SK-N-SH treated with all-trans-retinoic acid at 6 μM for 48 hours (cell line): ENCODE measurements at places on chromosomes 3 and 15.

GRCh38 chr15:93072011-93072410 lies 17.0 kb downstream of the RGMA start:
- peak; percentile 11; the same call in 2 of the 3 replicates for ATAC-seq

DNA sequence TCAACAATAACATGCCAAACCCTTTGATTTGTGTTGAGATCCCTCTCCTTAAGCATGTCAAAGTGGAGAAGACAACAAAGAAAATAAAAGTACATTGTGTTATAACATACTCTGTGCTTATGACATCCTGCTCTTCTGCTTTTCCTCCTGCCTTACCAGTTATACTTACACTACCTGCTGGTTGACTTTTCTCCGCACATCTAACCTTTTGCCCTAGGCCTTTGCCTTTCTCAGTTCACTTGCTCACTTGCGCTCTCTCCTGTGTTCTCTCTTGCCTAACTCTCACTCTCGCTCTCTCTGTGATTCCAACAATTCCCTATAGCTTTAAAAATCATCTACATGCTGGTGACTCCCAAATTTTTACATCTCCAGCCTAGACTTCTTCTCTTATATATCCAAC lies 5.7 kb downstream of the DNAH12 start:
- no peak for ATAC-seq

- ATAC-seq, result no peak
These were observed 268.5 kb upstream of the CTNNB1 start for GRCh38 chr3:40930756-40931155.

DNA sequence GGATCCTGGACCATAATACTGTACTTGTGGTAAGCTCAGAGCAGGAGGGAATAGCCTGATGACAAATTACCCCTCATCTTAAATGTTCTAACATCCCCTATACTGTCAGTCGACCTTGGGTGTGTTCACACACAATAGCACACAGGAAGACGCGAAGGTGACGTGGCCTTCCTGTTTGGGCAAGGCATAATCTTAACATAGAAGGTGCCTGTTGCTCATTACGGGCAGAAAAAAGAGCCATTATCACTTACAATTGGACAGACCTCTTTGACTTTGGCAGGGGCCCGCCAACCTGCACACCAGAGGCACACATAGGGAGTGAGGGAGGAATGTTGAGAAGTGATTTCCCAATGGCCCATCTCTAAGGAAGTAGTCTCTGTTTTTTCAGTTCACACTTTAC lies 144.2 kb downstream of the ANO10 start:
- no peak for ATAC-seq

DNA sequence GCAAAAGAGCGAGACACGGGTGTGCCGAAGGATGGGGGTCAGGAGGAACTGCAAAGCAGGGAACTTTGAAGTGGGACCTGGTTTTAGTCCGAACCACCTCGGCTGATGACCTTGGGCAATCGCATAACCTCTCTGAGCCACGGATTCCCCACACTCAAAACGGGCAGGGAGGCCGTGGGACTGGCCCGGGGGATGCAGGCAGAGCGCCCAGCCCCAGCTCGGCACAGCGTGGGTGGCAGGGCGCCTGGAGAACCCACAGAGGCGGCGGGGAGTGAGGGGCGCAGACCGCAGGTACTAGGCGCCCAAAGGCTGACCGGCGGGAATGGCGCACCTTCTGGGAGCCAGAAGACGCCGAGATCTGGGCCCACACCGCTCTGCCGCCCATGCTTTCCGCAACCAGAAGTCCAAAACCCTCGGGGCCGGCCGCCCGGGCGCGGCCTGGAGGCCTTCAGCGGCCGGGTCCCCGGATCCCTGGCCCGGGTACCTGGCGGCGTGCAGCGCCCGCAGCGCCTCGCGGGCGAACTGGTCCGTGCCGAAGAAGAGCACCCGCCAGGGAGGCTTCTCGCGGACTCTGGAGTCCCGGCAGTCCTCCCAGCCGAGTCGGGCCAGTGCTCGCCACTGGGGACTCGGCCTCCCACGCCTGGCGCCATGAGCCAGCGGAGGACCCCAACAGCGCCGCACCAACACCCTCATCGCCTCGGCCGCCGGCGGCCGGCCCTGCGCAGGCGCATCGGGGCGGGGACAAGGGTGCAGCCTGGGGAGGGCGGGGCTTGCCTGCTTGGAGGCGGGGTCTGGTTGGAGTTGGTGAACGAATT lies at the start of gene MTFMT:
MTFMT (minus strand) TSS at position 719 of the 815 bp plus-strand sequence; CDS start at position 693, 26 bp downstream.
- ATAC-seq, result peak; percentile 93

- no peak; the same call in 2 of the 3 replicates for ATAC-seq
These were observed 94.8 kb downstream of the CD200R1L start for GRCh38 chr3:112751564-112752512.

DNA sequence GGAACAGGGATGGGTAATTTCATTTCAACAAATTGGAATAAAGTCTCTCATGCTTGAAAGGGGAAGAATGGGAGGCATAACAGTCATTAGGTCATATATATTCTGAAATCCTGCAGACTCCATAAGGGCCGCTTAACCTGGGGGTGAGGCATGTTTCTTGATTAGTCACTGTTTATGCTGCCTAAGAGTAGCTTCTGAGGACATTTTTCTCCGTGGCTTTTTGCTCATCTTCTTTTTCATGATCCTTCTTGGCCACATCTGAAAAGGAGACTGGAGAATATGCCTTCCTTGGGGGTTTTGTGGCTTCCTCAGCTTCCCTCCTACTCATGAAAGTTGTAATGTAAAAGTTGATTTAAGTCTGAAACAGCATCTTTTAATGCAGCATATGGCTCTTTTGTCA lies 20.0 kb upstream of the CFAP20DC start:
- no peak for ATAC-seq

DNA sequence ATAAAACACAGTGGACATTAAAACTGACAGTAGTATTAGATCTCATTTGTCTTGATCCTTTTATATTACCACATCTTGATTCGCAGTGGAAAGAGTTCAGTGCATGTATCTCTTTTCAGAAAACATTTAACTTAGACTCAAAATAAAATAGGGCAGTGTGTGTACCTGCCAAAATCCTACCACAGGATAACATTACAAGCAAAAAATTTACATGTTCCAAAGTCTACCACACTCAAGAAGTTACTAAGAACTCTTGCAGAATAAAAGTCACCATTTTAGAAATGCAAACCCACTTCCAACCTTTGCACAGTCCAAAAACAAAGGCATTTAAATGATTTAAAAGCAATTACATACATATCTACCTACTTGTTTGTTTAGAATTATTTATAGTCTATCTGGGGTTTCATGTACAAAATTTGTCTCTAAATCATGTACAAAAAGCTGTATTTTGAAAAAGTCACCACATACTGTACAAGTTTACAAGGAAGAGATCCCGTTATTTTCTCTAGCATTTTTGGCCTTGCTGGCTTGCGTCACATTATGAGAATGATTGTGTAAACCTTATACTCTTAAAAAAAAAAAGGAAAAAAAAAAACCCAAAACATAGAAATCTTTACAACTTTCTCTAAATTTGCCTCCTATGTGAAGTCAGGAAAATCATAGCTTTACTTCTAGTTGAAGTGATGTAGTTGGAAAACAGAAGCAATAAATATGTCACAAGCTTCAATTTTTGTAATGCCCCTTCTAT lies 153.8 kb downstream of the ADAM10 start:
- no peak for ATAC-seq

- ATAC-seq, result peak; percentile 98
These were observed at the start of gene ZNF502 for GRCh38 chr3:44712455-44713075. ZNF502 (plus strand) TSS chr3:44712660; CDS start chr3:44720262, 7,602 bp downstream.

DNA sequence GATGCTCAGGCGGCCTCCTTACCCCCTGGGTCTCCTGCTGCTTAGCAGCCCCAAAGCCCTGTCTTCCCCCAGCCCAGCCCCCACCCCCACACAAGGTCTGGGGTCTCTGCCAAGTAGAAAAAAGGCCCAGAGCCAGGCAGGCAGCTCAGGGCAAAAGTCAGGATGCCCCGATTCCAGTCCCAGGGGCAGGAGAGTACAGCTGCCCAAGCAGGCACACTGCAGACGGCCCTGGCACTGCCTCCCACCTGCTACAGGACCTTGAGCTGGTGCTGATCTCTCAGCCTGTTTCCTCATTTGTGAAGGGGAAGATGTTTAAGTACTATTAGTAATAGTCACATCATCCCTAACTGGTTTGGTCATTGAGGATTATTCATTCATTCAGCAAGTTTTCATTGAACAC lies 12.6 kb downstream of the TMEM43 start:
- no peak for ATAC-seq

GRCh38 chr3:49727154-49727923 lies 3.6 kb upstream of the GMPPB start:
- no peak for ATAC-seq

- no peak for ATAC-seq
These were observed 65.1 kb downstream of the HMCES start for GRCh38 chr3:129343643-129344360.

GRCh38 chr15:57611123-57611522 lies 19.4 kb downstream of the MYZAP start:
- ATAC-seq, result no peak

GRCh38 chr3:15220056-15220455 lies 14.0 kb downstream of the CAPN7 start:
- ATAC-seq, result no peak

DNA sequence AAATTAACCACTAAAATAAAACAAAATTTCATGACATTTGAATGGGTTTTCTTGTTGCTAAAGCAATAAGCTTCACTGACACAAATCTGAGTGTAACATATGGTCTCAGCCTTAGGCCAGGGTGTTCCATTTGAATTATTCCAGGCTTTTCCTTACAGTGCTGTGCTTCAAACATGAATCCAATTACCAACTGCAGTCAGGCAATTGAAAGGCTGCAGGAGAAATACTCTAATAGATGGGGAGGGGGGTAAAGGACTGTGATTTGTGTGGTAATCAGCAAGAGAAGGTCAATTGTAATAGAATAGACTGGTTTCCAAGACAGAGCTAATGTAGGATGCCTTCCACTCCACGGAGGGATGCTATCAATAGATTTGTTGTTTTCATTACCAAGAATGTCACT lies 466.7 kb downstream of the C3orf38 start:
- no peak for ATAC-seq

DNA sequence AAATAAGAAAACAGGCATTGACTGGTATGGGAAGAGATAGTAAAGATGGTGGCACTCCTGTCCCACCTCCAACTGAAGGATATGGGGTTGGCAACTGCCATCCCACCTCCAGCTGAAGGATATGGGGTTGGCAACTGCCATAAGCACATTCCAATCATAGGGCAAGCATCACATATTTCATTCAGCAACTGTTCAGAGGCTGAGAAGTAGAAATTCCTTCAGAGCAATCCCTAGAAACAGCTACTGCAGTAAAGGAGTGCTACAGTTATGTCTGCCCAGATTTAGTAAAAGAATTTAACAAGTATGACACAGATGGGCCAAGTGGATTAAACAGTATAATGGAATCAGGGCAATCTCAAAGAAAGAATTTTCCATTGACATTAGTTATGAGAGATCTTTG lies 156.8 kb downstream of the IMPG2 start:
- ATAC-seq, result peak; percentile 58; the same call in 2 of the 3 replicates

GRCh38 chr3:45917146-45917898 lies 25.9 kb upstream of the CXCR6 start:
- no peak for ATAC-seq

DNA sequence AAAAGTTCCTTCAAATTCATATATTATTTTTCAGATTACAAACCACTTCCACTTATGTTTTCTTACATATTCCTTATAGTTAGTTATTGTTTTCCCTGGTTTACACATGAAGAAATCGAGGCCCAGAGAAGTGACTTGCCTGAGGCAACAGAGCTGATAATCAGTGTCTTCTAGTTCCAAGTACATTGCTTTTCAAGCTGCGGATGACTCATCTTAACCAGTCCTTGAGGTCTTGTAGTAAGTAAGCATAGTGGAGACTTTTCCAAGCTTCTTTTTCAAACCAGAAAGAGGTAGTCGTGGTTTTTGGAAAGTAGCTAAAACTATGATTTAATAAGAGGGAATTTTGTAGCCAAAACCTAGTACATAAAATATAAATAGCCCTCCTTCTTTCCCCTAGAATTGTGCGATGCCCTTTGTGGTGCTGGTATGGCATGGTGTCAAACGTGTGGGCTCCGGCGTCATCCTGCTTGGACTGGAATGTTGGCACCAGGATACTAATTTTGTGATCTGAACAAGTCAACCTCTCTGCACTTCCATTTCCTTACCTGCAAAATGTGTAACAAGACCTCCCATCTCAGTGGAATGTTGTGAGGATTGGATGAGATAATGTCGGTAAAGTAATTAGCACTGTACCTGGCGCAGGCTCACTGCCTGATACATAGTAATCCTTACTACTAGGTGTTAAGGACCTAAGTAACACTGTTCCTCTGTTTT lies 19.0 kb upstream of the DLG1 start:
- ATAC-seq, result peak; percentile 77

- no peak for ATAC-seq
These were observed 48.5 kb downstream of the ABTB1 start for GRCh38 chr3:127720985-127721935.

DNA sequence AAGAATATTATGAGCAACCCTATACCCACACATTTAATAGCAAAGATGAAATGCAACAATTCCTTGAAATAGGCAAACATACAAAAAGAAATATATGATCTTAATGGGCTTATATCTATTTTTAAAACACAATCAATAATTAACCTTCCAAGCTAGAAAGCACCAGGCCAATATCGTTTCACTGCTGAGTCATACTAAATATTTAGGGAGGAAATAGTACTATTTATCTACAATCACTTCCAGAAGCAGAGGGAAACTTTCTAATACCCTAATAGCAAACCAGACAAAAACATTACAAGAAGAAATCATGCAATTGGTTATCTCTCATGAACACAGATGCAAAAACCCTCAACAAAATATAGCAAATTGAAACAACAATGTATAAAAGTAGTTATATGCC lies 207.8 kb downstream of the MTHFS start:
- ATAC-seq, result no peak

DNA sequence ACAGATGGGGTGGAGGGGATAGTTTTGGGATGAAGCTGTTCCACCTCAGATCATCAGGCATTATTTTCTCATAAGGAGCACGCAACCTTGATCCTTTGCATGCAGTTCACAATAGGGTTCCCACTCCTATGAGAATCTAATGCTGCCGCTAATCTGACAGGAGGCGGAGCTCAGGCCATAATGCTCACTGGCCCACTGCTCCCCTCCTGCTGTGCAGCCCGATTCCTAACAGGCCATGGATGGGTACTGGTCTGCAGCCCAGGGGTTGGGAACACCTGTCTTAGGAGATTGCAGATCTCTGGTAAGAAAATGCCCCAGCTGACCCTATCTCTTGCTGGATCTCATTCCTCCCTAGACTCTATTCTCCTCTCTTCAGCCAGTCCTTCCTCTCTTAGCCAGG lies 6.8 kb downstream of the CSTA start:
- no peak for ATAC-seq

GRCh38 chr3:37510755-37511154 lies 336.4 kb upstream of the LRRFIP2 start:
- no peak for ATAC-seq

GRCh38 chr3:172707030-172707429 lies 3.8 kb downstream of the NCEH1 start:
- no peak for ATAC-seq

- no peak for ATAC-seq
These were observed 284.2 kb downstream of the SV2B start for GRCh38 chr15:91384189-91384730.

DNA sequence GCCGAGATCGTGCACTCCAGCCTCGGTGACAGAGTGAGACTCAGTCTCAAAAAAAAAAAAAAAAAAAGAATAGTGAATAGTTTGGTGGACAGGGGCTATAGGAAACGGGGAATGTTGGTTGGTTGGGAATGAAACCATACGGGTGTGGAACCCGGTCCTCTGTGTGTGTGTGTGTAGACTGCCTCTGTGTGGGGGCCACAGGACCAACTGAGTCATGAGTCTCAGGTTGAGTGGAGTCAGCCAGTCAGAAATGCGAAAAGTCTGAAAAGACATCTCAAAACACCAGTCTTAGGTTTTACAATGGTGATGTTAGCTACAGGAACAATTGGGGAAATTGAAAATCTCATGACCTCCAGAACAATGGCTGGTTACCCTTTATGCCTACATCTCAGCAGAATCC lies 44.5 kb downstream of the ZDHHC19 start:
- no peak for ATAC-seq
